ENCODE measurements at places on chromosomes 1 and 21. TPM values are rescaled to one million over a fixed set of nuclear protein-coding genes. Genes with fewer than 3 reads are reported as not detected.
A peak's percentile ranks its signal among the peaks of the same experiment; 100 is the strongest.

DNA sequence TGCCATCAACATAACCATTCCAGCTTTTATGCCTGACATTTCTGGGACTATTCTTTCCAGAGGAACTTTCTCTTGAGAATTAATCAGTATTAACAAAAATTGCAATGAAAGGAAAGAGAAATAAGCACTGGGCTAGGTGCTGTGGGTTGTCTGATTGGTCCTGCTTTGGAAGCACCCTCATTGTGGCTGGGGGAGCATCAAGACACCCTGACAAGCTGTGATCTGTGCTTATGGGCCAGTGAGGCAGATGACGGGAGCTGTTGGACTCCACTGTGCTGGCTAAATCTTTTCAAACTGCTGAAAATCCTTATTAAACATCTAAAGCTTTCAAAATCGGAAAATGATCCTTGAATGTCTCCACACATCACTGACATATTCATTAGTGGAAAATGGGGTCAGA, 20.0 kb downstream of the UBASH3A start:
- no peak for DNase-seq

DNA sequence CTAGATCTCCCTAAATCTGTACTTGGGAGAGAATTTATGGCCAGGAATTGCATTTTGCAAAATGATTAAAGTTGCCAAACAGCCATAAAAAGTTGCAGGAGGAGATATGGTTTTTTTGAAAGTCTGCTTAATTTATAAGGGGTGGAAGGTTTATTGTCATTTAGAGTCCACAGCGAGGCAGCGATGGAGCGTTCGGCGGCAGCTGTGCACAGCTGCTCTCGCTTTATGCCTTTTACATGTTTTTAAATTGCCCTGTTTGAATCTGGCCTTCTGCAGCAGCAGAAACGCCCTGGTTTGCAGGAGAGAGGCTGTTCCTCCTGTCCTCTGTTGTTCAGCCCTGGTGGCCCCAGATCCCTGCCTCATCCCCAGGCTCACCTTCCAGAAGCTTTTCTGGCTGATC, 144.9 kb upstream of the POU3F1 start:
- DNase-seq, result no peak

The SLAMF8 gene
- 0.74 TPM for polyA plus RNA-seq

DNA sequence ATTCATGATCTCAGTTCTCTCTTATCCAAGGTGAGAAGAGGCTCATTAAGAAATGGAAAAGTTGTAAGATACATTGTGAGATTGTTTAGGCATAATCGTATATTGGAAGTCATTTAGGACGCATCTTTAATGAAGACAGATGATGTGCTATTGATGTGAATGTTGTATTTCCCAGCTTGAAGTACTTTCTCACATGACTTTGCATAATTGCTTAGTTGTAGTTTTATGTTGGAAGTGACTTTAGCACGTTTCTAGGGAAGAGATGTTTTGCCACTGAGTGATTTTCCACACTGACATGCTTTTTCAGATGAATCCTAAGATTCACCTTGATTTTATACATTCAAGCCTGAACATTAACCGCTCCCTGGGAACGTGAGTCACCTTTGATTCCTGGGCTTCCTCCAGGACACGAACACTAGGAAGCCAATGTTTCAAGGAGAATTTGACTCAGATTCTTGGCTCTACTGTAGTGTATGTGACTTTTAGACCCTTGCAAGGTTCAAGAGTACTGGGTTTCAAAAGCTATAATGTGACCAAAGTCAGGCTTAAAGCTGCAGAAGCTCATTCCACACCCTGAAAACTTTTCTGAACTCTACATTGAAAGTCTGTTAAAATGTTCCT, 27.9 kb downstream of the ANGEL2 start:
- DNase-seq, result no peak

GRCh38 chr1:82034812-82035211, 234.1 kb downstream of the ADGRL2 start:
- DNase-seq, result no peak

GRCh38 chr1:13801232-13801631, 101.2 kb downstream of the PRDM2 start:
- no peak for DNase-seq

The CD101 gene
- polyA plus RNA-seq, result not detected

DNA sequence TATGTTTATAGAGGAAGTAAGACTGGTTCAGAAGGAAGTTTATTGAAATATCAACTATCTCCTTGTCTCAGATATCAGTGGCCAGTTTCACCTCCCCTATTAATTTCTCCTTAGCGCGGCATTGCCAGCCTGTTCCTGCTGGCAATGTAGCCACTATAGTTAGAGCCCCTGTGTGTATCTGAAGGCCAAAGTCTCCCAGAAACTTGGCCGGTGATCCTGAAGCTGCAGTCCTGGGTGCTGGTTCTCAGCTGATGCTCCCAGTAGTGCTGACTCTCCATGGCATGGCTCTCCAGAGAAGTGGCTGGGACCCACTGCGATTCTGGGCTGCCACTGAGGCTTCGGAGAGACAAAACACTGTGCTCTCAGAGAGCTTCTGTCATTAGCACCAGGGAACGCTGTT, 59.9 kb downstream of the TNN start:
- DNase-seq, result no peak

The CENPS gene
- polyA plus RNA-seq, result 21.1 TPM

DNA sequence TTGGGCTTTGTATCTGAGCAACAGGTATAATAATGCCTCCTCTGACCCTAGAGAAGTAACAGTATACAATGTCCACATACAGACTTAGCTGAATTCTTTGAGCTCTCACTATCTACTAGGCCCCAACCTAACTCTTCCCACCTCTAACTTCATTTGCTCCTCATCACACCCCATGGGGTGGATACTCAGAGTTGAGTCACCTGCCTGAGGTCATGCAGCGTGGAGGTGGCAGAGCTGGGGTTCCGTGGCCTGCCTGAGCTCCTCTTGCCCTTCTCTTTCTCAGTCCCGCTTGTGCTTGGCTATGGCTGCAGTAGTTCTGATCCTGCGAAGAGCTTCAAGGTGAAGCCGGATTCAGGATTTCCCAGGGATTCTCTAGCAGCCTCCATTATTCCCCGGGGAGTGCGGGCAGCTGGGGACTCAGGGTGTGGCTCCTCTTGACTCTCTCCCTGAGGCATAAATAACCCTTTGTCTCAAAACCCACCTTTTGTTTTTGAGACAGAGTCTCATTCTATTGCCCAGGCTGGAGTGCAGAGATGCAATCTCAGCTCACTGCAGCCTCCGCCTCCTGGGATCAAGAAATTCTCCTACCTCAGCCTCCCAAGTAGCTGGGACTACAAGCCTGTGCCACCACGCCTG, 29.9 kb upstream of the ACTL8 start:
- no peak for DNase-seq

DNA sequence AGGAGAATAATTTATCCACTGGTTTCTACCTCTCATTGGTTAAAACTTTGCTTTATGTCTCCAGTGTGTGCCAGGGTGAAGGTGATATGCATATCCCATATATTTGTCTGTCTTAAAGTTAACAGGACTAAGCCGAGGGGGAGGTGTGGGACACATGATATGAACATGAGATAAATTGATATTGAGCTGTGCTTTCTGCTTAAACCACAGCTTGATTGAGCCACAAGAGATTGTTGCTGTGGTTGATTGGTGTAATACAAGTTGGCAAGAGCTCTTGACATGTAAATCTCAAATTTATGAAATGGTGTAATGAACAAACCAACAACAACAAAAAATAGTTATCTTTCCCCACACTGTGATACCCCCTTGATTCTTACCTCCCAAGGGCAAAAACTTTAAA, 1295.5 kb upstream of the NCAM2 start:
- no peak for DNase-seq

DNA sequence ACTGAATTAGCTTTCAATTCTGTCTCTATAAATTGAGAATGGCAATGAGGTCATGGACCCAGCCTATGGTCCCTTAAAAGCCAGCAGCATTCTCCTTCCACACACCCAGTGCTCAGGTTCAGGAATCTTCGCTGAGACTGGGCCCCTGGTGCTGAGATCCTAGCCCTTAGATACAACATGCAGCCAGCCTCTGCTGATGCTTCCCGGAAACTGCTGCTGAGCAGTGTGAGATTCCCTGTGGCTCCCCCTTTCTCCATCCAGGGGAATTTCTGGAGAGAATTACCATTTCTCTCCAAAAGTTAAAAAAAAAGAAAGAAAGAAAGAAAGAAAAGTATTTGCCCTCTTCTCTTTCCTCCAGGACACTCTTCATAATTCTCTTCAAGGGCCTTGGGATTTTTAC, 31.7 kb upstream of the RALGPS2 start:
- DNase-seq, result peak; percentile 25

- no peak for DNase-seq
These were observed 25.3 kb downstream of the OBSCN start for GRCh38 chr1:228233136-228233535.

The RNF186 gene
- 2.0 TPM for polyA plus RNA-seq

The RCAN3 gene
- polyA plus RNA-seq, result 6.4 TPM

- no peak for DNase-seq
These were observed 126.7 kb downstream of the PRRX1 start for GRCh38 chr1:170790651-170791071.

- no peak for DNase-seq
These were observed 641.7 kb downstream of the LRRIQ3 start for GRCh38 chr1:73556270-73556669.

- no peak for DNase-seq
These were observed 424.5 kb upstream of the DAB1 start for GRCh38 chr1:57848406-57848805.

GRCh38 chr1:226679853-226680516, 59.1 kb downstream of the ITPKB start:
- peak; percentile 86 for DNase-seq

GRCh38 chr1:119483441-119484200, 23.4 kb upstream of the HSD3B1 start:
- no peak for DNase-seq

- DNase-seq, result peak; percentile 94
These were observed 2.9 kb downstream of the CASQ1 start for GRCh38 chr1:160193091-160193819.

GRCh38 chr21:19999369-20000272, 998.6 kb upstream of the NCAM2 start:
- DNase-seq, result peak; percentile 15

DNA sequence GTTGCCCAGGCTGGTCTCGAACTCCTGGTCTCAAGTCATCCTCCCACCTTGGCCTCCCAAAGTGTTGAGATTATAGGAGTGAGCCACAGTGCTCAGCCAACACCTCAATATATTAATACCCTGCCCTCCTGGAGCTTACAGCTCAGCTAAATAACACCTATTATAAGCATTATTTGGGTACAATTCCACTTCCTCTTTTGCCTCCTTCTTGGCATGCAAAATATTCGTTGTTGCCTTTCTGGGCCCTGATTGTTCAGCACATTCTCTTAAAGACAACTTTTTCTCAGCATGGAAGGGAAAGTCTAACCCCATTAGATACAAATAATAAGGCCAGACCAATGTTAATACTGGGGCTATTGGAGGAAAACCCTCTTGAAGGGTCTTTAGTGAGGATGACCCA, 2.8 kb downstream of the PAQR7 start:
- DNase-seq, result no peak

The SMPDL3B gene
- 11.2 TPM for polyA plus RNA-seq

GRCh38 chr1:87926921-87927320, 598.2 kb downstream of the LMO4 start:
- no peak for DNase-seq

The CFAP126 gene
- polyA plus RNA-seq, result not detected

GRCh38 chr1:221555689-221556433, 186.0 kb downstream of the DUSP10 start:
- no peak for DNase-seq

The FAF1 gene
- 25.7 TPM for polyA plus RNA-seq

The KDF1 gene
- polyA plus RNA-seq, result 17.2 TPM

DNA sequence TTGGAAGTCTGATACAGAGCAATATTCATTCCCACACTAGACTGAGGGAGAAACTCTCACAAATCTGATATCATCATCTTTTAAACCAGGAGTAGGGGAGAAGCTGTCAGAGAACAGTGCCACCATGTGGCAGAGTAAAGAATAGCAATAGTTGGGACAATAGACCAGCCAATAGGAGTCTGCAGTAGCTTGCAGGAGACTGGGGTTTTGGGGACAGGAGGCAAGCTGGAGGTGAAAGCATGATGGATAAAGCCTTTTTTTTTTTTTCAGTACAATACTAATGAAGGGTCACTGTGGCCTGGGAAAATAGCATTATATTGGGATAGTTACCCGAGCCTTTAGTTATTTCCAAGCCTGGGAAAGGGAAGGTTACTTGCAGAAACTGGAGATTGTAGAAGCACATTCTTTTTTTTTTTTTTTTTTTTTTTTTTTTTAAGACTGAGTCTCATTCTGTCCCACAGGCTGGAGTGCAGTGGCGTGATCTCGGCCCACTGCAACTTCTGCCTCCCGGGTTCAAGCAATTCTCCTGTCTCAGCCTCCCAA, 120.7 kb downstream of the S1PR1 start:
- peak; percentile 80 for DNase-seq

The THEM5 gene
- polyA plus RNA-seq, result 0.21 TPM

DNA sequence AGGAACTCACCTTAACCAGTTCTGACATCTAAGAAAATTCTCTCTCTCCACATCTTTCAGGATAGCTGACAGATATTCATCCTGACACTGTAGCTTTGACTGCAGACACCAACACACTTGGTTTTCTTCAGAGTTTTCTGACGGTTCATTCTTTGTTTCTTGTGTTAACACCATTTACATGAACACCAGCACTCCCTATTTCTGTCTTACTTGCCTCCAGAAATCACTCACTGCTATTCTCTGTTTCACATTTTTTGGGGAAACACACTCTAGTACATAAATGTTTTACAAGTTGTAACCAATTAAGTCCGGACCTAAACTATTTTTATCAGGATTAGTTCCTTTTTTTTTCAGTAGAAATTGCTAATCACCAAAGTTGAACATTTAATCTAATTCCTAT, 15.4 kb downstream of the FLVCR1 start:
- no peak for DNase-seq

GRCh38 chr21:34018910-34019309, 54.5 kb upstream of the MRPS6 start:
- DNase-seq, result no peak

- DNase-seq, result peak; percentile 13
These were observed 109.5 kb upstream of the GRIK3 start for GRCh38 chr1:37143800-37144199.

DNA sequence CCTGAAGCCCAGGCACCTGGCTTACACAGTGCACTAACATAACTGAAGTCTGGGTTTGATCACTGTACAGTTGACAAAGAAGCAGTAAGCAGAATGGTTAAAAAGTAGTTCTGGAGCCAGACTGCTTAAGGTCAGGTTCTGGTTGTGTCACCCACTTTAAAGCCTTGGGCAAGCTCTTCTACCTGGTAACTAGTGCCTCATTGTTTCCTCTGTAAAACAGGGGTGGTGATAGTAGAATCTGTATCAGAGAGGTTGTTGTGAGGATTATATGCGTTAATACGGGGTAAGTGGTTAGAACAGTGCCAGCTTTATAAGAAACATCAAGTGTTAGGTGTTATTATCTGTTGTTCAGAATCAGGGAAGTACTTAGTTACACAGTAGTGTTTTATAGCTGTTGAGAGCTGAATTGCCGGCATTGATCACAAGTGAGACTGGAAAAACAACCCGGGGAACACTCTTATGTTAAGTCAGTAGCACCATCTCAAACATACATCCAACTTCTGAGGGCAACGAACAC, 3.7 kb downstream of the BACH1 start:
- peak; percentile 30 for DNase-seq

The OR2W3 gene
- not detected for polyA plus RNA-seq

The KCNJ6 gene
- polyA plus RNA-seq, result 0.46 TPM

GRCh38 chr1:203842559-203842876, 18.9 kb upstream of the SNRPE start:
- DNase-seq, result no peak

The CNTN2 gene
- not detected for polyA plus RNA-seq

- DNase-seq, result no peak
These were observed 49.4 kb downstream of the MAN1A2 start for GRCh38 chr1:117416546-117417125.

The CELSR2 gene
- polyA plus RNA-seq, result 3.3 TPM

The NR5A2 gene
- polyA plus RNA-seq, result 16.4 TPM

- no peak for DNase-seq
These were observed 15.4 kb upstream of the OTUD3 start for GRCh38 chr1:19866758-19867157.
